ENCODE measurements at places on chromosomes 3 and 15. TPM values are rescaled to one million over a fixed set of nuclear protein-coding genes. Genes with fewer than 3 reads are reported as not detected.

The GPR160 gene
- 20.4 TPM for total RNA-seq

The SLC28A1 gene
- total RNA-seq: not detected

The THSD4 gene
- 24.6 TPM for total RNA-seq

GRCh38 chr15:65833501-65834205 is 35.6 kb upstream of the RAB11A start:
- H3K27me3 ChIP-seq: no peaks in the 10 kb centered on the region
- H3K27ac ChIP-seq: peak overlapping the region; percentile 84
- DNase-seq: no peak

DNA sequence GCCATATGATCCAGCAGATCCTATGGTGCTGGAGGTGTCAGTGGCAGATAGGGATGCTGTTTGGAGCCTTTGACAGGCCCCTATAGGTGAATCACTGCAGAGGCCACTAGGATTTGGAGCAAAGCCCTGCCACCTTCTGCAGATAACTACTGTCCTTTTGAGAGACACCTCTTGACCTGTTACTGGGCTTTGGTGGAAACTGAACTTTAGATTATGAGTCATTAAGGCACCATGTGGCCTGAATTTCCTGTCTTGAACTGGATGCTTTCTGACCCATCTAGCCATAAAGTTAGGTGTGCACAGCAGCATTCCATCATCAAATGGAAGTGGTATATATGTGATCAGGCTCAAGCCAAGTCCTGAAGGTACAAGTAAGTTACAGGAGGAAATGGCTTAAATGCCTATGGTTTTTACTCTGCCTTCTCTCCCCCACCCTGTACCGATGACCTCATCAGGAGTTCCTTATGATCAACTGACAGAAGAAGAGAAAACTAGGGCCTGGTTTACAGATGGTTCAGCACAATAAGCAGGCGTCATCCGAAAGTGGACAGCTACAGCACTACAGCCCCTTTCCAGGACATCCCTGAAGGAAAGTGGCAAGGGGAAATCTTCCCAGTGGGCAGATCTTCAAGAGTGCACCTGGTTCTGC is 565.6 kb upstream of the AGTR1 start:
- H3K4me1 ChIP-seq: no peaks in the 10 kb centered on the region
- no peak overlapping the region for H3K4me3 ChIP-seq
- H3K27me3 ChIP-seq: no peaks in the 10 kb centered on the region
- H3K36me3 ChIP-seq: no peaks in the 10 kb centered on the region

DNA sequence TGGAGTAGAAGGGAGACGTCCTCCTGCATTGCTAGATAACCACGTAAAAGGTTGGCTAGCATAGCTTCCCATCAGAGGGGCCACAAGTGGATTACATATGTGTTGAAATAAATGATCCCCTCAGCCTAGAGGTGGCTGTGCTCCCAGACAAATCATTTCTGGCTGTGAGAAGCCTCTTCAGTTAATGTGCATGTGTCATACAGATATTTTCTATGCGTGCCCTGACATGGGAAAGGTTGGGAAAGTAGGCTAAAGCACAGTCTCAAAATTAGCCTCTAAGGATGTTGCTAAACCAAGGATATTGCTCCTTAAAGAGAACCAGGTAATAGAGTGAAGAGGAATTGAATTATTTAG is 17.8 kb downstream of the USP3 start:
- H3K36me3 ChIP-seq: no peaks in the 10 kb centered on the region
- H3K27ac ChIP-seq: no peak overlapping the region
- no peak overlapping the region for H3K4me3 ChIP-seq
- DNase-seq: no peak
- no peaks in the 10 kb centered on the region for H3K27me3 ChIP-seq

DNA sequence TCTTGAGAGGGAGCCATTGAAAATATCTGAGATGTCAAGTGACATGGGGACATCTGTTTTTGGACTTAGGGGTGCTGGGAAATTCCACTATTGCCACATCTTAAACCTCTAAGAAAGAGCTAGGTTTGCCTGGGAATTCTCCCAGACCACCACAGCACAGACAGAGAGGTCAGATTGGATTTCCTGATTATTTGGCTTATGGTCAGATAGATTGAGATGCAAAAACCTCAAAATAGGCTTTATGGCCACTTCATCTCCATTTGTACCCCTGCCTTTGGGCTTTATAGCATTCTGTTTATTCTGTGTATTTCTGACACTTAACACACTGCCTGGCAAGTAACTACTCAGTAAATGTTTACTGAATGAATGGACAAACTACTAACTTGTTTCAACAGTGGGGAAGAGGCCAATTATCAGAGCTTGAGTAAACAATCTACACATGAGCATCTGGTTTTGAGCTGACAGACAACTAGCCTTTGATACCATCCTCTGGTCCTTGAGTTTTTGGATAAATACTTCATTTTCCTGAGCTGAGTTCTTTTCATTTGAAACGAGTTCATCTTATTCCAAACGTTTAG is 81.8 kb downstream of the TP63 start:
- H3K27me3 ChIP-seq: no peaks in the 10 kb centered on the region
- no peaks in the 10 kb centered on the region for H3K36me3 ChIP-seq
- H3K4me1 ChIP-seq: no peaks in the 10 kb centered on the region
- no peak overlapping the region for H3K27ac ChIP-seq
- no peak overlapping the region for H3K4me3 ChIP-seq
- no peak for DNase-seq

DNA sequence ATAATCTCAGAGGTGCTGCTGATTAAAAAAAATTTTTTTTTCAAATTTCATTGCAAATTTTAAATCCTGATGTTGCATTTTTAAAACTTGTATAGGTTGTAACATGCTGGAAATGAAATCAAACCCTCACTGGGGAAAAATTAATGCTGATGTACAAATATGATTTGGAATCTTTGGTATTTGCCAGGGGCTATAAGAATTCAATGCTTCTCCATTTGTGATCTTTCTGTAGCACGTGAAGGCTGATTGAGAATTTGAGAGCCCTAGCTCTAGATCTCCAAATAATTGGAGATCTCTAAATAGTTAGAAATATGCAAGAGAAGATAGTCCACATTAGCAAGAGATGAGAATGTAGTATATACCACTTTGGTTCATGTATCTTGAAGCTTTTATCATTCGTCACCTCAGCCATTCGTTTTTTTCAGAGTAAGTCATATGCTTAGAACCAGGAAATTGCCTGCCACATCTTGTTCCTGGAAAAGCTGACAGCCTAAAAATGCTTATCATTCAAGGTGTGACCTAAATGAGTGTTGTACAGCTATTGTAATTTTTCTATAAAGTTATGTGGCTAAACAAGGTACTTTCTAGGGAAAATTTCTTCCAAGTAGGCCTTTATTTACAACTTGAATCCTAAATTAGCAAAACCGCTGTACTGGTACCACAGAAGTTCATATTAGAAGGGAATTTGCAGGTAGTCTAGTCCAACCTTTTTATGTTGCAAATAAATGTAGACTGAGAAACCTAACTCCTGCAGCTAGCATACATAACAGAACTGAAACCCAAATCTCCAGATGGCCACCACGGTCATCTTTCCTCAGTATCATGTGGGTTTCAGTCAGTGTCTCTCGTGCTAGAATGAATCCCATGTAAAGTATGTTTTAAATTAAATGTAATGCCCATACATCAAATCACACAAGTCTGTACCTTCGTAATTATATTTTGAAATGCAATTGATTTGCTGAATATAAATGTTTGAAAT is 48.5 kb downstream of the FNDC3B start:
- peak overlapping the region; percentile 63 for H3K27ac ChIP-seq
- H3K36me3 ChIP-seq: peaks cover 5% of the 10 kb centered on the region
- H3K4me1 ChIP-seq: peaks cover 73% of the 10 kb centered on the region
- no peak overlapping the region for H3K4me3 ChIP-seq
- no peak for DNase-seq

DNA sequence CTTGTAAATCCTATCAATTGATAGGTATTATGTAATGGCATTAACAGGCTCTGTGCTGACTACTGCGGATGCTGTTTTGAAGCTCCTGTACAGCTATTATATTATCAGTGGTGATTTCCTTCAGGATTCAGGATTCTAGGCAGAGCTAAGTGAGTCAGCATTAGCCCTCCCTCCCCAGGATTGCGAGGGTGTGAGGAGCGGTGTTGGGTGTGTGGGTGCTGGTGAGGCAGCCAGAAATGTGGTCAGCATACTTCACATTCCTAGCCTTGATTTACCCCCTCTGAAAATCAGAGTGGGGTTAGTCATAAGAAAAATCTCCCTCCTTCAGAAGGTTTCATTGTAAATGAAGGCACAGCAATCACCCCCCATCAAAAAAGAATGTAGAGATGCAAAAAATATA is 72.5 kb downstream of the SNTN start:
- H3K4me3 ChIP-seq: no peak overlapping the region
- no peak for DNase-seq
- peak overlapping the region; percentile 61 for H3K27ac ChIP-seq
- H3K27me3 ChIP-seq: no peaks in the 10 kb centered on the region
- H3K4me1 ChIP-seq: no peaks in the 10 kb centered on the region

GRCh38 chr3:170469151-170470062 is 50.7 kb downstream of the CLDN11 start:
- DNase-seq: no peak
- no peaks in the 10 kb centered on the region for H3K36me3 ChIP-seq
- no peaks in the 10 kb centered on the region for H3K27me3 ChIP-seq
- H3K4me3 ChIP-seq: no peak overlapping the region
- no peak overlapping the region for H3K27ac ChIP-seq

- peak overlapping the region; percentile 7 for H3K27ac ChIP-seq
- DNase-seq: peak; percentile 46
- H3K4me1 ChIP-seq: no peaks in the 10 kb centered on the region
- no peaks in the 10 kb centered on the region for H3K27me3 ChIP-seq
- H3K36me3 ChIP-seq: no peaks in the 10 kb centered on the region
These were observed 83.4 kb upstream of the BHLHE40 start for GRCh38 chr3:4895838-4896237.

The BCL2A1 gene
- total RNA-seq: 99.2 TPM

The SLC22A13 gene
- total RNA-seq: 0.32 TPM

The TM4SF4 gene
- total RNA-seq: 2.0 TPM

DNA sequence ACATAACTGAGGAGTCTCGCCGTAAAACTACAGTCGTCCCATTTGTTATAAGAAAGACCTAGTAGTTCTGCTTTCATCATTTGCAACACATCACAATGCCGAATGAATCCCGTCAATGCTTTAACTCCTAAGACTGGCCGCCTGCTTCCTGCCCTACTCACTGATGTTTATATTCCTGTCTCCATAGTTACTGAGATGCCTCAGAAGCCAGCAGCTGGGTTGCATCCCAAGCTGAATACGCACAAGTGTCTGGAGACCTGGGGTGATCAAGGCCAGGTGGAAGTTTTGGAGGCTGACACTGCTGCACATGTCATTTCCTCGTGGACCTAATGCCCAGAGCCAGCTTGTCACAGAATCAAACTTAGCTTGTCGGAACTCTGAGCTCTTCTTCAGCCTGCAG is 95.2 kb upstream of the UBE2E1 start:
- peaks cover 4% of the 10 kb centered on the region for H3K4me1 ChIP-seq
- no peak overlapping the region for H3K27ac ChIP-seq
- DNase-seq: no peak
- H3K27me3 ChIP-seq: no peaks in the 10 kb centered on the region

DNA sequence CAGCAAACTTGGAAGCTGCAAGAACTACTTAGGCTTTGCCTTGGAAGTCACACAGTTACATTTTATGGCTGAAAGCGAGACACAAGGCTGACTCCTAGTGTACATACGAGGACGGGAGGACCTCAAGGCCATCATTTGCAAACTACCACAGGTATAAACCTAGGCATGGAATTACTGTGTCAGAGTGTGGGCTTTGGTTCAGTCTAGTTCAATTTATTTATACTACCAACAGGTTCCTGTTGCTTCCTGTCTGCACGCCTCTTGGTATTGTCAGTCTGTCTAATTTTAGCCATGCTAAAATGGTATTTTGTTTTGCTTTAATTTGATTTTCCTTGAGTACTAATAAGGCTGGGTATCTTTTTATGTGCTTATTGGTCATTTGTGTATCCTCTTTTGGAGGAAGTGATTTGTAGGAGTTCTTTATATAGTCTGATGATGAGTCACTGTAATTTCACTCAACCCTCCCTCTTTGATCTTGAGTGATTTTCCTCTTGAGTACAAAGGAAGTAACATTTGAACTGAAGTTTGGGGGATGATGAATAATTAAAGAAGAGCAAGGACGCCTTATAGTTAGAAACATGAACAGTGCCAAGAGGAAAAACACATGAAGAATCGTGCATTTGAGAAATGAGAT is 8.2 kb downstream of the ANKRD34C start:
- no peak for DNase-seq
- no peak overlapping the region for H3K4me3 ChIP-seq
- H3K27me3 ChIP-seq: peaks cover 29% of the 10 kb centered on the region

DNA sequence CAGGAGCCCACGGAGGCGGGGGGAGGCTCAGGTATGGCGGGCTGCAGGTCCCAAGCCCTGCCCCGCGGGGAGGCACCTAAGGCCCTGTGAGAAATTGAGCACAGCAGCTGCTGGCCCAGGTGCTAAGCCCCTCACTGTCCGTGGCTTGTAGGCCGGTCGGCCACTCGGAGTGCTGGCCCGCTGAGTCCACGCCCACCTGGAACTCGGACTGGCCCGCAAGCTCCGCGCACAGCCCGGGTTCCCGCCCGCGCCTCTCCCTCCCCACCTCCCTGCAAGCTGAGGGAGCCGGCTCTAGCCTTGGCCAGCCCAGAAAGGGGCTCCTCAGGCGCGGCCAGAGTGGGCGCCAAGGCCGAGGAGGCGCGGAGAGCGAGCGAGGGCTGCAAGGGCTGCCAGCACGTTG is 12.2 kb upstream of the KCNMB3 start:
- no peaks in the 10 kb centered on the region for H3K36me3 ChIP-seq
- H3K4me3 ChIP-seq: no peak overlapping the region
- H3K27me3 ChIP-seq: no peaks in the 10 kb centered on the region
- no peaks in the 10 kb centered on the region for H3K4me1 ChIP-seq
- no peak for DNase-seq

The ATP2B2 gene
- 0.18 TPM for total RNA-seq

DNA sequence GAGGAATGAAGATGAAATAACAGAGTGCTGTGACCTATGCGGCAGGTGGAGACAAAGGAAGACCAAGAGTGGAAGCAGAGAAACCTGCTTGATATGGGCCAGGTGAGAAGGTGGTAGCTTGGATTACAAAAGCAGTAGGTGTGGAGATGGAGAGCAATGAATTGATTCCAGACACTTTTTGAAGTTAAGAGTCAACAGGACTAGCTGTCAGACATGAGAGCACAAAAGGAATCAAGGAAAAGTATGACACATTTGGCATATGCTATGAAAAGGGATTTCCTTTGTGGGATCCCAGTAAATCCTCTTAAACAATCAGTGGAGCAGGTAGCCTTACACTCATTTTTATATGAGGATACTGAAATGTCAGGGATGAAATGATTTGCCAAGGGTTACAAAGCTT is 160.5 kb downstream of the GREM1 start:
- no peaks in the 10 kb centered on the region for H3K36me3 ChIP-seq
- no peak overlapping the region for H3K4me3 ChIP-seq
- no peak for DNase-seq
- no peaks in the 10 kb centered on the region for H3K27me3 ChIP-seq
- H3K4me1 ChIP-seq: no peaks in the 10 kb centered on the region

DNA sequence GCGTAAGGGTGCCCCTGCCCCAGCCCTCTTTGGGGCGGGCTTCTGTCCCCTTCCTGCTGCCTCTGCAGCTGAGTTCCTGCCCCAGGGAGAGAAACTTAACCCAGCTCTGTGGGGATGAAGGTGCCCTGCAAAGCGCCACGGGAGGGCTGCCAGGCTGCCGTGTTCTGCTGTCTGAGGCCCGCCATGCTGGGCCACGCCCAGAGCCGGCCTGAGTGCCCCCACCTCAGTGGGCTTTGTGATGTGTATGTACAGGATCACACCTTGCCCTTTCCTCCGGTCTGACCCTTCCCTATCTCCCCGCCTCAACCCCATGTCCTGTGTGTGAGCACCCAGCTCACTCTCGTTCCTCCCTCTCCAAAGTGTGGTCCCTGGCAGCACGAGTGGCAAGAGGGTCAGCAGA is 22.6 kb downstream of the C15orf39 start:
- no peak overlapping the region for H3K27ac ChIP-seq
- H3K27me3 ChIP-seq: no peaks in the 10 kb centered on the region
- no peaks in the 10 kb centered on the region for H3K4me1 ChIP-seq
- DNase-seq: no peak

All from left lung (tissue), 14 donors.